ENCODE measurements at places on chromosomes 11 and 22.

- no peak overlapping the region for H3K27ac ChIP-seq
- no peaks in the 10 kb centered on the region for H3K36me3 ChIP-seq
- DNase-seq, result no peak
- H3K27me3 ChIP-seq, result peaks cover 82% of the 10 kb centered on the region
These were observed 9.5 kb downstream of the SLC6A5 start for GRCh38 chr11:20608934-20609333.

DNA sequence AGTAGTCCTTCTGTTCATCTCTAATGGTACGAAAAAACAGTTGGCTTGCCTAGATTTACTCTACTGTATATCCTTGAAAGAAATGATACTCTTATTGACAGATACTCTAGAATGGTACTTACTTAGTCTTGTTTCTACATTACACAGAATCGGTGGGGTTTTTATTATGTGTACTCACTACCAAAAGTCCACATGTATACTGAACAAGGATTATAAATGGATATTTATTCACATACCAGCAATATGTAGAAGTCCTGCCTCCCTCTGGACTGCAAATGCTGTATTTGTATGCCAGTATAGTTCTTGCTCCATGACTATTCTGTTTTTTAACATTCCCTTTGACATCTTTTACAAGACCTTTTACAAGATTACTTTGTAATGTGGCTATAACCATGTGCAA is 13.9 kb downstream of the PCF11 start:
- no peak overlapping the region for H3K27ac ChIP-seq
- peaks cover 78% of the 10 kb centered on the region for H3K36me3 ChIP-seq
- DNase-seq, result no peak
- no peaks in the 10 kb centered on the region for H3K27me3 ChIP-seq

- H3K4me3 ChIP-seq, result no peak overlapping the region
- no peak overlapping the region for H3K27ac ChIP-seq
- no peaks in the 10 kb centered on the region for H3K36me3 ChIP-seq
- H3K4me1 ChIP-seq, result no peaks in the 10 kb centered on the region
- peaks cover 24% of the 10 kb centered on the region for H3K27me3 ChIP-seq
These were observed 204.5 kb upstream of the NAV2 start for GRCh38 chr11:19508165-19508564.

DNA sequence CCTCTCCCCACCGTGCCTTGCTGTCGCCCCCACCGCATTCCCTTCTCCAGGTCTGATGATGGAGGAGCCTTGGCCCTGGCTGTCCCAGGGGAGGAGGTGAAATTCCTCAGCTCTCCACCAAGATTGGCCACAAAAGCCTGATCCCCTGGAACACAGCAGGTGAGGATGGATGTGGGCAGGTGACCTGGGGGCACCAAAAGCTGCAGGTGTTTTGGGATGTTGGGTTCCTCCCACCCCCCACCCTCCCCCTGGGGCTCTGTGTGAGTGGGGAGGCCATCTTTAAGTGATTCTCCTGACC is 639 bp downstream of the TRIOBP start:
- H3K27me3 ChIP-seq, result no peaks in the 10 kb centered on the region
- no peak overlapping the region for H3K27ac ChIP-seq
- no peak for DNase-seq
- no peak overlapping the region for H3K4me3 ChIP-seq

- peaks cover 21% of the 10 kb centered on the region for H3K27me3 ChIP-seq
- no peak for DNase-seq
- no peaks in the 10 kb centered on the region for H3K4me1 ChIP-seq
- H3K4me3 ChIP-seq, result no peak overlapping the region
These were observed 40.2 kb upstream of the CFAP300 start for GRCh38 chr11:102006835-102007566.

DNA sequence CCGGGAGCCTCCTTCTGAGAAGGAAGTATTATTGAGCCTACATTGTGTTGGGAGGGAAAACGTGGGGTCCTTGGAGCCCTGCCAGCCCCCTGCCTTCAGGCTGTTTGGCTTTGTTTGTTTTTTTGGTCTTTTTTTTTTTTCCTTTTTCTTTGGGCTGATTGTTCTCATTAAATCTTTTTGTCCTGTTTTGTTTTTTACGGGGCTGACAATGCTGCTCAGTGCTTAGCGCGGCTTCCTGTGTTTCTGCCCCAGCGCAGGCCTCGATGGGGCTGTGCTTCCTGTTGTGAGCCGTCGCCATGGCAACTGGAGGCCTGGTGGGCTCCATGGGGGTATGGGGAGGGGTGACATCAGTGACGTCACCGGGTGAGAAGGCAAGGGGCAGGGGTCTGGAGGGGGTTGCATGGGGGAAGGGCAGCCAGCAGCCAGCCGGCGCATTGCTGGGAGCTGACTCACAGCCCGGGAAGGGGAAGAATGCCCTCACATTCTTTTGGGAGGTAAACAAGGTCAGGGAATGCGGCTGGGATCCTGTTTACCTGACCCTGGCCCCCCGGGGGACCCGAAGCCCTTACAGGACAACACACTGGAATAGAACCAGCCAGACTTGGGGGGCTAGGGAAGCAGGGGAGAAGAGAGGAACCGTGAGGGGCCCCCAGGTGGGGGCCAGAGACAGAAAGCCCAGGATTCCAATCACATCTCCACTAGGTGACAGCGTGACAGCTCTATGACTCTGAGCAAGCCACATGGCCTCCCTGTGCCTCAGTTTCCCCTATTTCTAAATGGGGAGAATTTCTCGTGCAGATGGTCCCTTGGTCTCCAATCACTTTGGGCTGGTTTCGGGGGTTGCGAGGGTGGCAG is 22.2 kb upstream of the CBX7 start:
- H3K27me3 ChIP-seq, result peaks cover 15% of the 10 kb centered on the region
- no peaks in the 10 kb centered on the region for H3K36me3 ChIP-seq
- peak; percentile 82 for DNase-seq
- peak overlapping the region; percentile 41 for H3K4me3 ChIP-seq

- no peak overlapping the region for H3K4me3 ChIP-seq
- H3K27me3 ChIP-seq, result no peaks in the 10 kb centered on the region
- no peak overlapping the region for H3K27ac ChIP-seq
- no peaks in the 10 kb centered on the region for H3K36me3 ChIP-seq
- H3K4me1 ChIP-seq, result peaks cover 7% of the 10 kb centered on the region
These were observed 19.2 kb downstream of the DHCR7 start for GRCh38 chr11:71428861-71429435.

Measured in activated CD8-positive, alpha-beta memory T cell treated with anti-CD3 and anti-CD28 coated beads, Interleukin-2, amount 10 ng/mL, durations not matched to agents 7 days and 5 days (primary cell).